HFFc6 (cell line): ENCODE measurements at places on chromosomes 1 and 21.

GRCh38 chr1:208238710-208239472 lies 5.3 kb downstream of the PLXNA2 start:
- peak; percentile 55 for DNase-seq

GRCh38 chr1:182060877-182061276 lies 635 bp downstream of the ZNF648 start:
- no peak for DNase-seq

DNA sequence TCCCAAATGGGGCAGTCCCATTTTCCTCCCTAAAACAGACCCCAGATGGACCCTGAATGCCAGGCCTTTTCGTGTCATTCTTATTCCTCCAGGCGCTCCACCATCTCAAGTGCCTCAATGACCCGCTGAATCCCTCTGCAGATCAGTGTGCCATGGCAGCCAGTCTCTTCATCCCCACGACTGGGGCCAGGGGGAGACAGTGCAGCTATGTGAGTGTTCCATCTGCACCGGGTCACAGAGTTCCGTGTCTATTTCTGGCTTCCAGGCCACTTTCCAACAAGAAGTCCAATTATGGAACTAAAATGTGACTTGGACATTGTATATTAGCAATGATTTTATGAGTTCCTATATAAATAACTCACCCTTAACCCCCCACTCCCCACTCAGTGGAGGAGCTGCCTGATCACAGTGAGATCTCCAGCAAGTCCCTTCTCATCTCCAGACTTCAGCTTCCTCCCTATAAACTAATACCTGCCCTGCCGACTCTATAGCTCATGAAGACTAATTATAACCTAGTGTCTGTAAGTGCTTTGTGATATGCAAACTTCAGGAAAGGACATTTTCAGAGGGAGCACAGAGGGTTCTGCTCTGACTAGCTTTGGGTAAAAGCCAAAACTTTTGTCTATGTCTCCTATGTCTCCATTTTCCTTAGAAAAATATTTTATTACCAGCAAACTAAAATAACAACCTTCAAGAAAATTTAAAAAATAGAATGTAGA lies 56.3 kb upstream of the NFASC start:
- no peak for DNase-seq

DNA sequence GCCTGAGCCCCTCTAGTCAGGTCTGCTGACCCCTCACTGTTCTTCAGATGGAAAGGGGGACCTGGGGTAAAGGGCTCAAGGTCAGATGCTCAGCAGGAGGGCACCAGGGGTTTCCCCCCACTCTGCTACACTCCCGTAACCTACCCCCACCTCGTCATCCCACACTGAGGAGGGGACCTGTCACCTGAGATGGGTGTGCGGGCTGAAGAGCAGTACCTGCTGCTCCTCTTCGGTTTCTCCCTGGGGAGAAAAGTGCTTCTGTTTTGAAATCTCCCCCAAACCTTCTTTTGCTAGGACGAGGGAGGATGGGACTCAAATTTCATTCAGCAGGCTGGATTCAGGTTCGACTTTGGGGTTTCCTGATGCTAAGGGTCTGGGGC lies 65.2 kb downstream of the SYT2 start:
- DNase-seq = no peak
